ENCODE measurements at places on chromosomes 7 and 10. TPM values are rescaled to one million over a fixed set of nuclear protein-coding genes. Genes with fewer than 3 reads are reported as not detected.

Gene ACHE
- polyA plus RNA-seq: 82.8 TPM

Gene ZNF365
- polyA plus RNA-seq: not detected

Gene PNLIPRP2
- polyA plus RNA-seq: not detected

Gene CDHR1
- 1.0 TPM for polyA plus RNA-seq

Gene GATAD1
- 27.9 TPM for polyA plus RNA-seq

Gene INSYN2A
- 0.65 TPM for polyA plus RNA-seq

Gene SLC18A3
- polyA plus RNA-seq: not detected

Gene VIPR2
- 12.1 TPM for polyA plus RNA-seq

Gene FAM25G
- not detected for polyA plus RNA-seq
